ENCODE measurements at places on chromosomes 11 and 22.

DNA sequence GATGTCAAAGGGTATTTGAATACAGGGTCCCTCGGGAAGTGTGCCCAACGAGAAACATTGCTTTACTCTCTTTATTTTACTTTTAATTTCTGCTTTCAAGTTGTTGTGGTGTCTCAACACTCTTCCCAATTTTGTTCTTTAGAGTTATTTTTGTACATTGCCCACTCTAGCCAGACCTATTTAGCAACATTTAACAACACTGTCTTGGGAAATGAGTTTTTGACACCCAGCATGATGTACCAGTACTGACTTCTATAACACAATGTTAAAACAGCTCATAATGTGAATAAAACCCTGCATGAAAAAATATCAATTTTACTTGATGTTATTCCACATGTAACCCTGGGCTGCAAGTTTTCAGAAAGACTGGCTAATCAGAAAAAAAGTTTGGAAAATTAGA lies 350.2 kb upstream of the PITPNB start:
- DNase-seq, result peak; percentile 42

DNA sequence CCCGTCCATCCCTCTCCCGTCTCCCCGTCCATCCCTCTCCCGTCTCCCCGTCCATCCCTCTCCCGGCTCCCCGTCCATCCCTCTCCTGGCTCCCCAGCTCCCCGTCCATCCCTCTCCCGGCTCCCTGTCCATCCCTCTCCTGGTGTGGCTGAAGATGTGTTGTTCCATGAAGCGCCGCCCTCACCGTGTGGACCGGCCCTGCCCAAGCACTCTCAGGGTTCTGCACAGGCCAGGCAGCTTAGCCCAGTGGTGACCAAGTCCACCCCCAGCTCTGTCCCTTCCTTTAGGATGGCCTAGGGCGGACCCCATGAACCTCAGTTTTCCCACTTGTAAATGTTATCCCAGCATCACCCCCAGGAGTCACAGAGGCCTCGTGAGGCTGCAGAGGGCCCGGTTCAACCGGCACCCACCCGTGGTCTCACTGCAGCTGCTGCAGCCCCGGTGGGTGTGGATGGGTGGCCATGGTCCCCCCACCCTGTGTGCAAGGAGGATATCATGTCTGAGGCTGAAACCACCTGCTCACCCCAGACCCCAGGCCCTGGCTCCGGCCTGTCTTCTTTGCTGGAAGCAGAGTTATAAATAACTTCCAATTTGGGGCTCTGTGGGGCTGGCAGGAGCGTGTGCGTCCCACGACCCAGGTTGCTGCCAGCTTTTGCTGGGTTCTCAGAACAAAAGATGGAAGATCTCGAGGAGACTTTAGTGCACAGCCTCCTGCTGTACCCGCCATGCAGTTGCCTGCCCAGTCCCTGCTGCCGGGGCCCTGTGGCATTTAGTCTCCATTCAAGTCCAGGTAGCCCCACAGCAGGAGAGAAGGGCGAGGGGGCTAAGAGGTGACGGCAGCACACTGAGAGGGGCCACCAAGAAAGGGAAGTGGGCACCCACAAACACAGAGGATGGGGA lies 1147.8 kb downstream of the BRD1 start:
- DNase-seq, result no peak

GRCh38 chr11:60891103-60891741 lies 15.2 kb downstream of the PRPF19 start:
- no peak for DNase-seq

DNA sequence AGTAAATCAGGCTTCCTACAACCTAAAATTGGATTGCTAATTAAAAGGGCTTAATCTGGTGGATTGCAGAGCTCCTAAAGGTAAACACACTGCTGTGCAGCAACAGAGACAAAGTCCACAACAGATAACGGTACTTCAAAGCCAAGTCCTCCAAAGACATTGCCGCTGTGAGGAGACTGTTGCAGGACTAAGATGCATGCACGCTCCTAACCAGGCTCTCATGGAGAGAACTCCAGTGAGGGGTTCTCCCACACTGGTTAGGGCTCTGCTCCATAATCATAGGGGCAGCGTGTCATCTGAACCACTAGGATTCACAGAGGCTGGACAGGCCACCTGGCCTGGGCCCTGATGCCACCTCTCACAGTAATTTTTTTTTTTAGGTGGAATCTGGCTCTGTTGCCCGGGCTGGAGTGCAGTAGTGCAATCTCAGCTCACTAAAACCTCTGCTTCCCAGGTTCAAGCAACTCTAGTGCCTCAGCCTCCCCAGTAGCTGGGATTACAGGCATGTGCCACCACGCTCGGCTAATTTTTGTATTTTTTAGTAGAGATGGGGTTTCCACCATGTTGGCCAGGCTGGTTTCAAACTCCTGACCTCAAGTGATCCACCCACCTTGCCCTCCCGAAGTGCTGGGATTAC lies 56.9 kb upstream of the ARFGAP3 start:
- DNase-seq, result no peak

DNA sequence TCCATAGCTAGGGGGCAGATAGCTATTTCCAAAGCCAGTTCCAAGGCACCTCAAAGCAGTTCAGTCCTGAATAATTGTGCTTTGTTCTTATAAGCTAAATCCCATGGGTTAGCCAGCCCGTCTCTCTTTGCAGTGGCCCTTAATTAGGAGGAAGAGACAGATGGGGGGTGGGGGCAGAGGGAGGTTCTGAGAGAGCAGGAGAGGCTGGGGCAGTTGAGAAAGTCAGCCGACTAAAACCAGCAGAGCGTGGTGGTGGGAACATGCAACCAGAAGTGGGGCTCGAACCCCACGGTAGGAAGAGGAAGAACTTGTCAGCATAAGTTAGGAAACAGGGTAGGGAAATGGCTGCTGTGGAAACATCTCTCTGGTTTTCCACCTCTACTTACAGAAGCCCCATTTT lies 10.9 kb upstream of the SCN4B start:
- no peak for DNase-seq

- DNase-seq, result no peak
Measured at GRCh38 chr11:86155200-86155844, 86.4 kb upstream of the PICALM start.

DNA sequence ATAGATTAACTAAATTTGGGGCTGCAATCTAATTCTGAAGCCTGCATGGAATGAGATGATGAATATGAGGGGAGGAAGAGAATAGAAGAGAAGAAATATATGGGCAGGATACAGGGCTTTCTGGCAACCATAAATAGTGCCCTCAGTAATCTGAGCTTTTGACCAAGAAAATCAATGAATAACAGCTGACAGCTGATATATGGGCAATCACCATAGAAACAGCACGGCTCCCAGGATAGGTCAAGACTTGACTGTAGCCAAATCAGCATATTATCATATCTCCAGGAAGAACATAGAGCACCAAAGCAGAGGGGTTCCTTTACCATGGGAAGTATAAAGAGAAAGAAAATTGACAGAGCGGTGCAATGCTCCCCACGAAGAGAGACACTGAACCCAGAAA lies 643.8 kb upstream of the TENM4 start:
- DNase-seq, result no peak

- no peak for DNase-seq
Measured at GRCh38 chr22:42692239-42693054, 28.2 kb downstream of the A4GALT start.

- DNase-seq, result no peak
Measured at GRCh38 chr11:116207019-116207418, 565.8 kb downstream of the BUD13 start.

DNA sequence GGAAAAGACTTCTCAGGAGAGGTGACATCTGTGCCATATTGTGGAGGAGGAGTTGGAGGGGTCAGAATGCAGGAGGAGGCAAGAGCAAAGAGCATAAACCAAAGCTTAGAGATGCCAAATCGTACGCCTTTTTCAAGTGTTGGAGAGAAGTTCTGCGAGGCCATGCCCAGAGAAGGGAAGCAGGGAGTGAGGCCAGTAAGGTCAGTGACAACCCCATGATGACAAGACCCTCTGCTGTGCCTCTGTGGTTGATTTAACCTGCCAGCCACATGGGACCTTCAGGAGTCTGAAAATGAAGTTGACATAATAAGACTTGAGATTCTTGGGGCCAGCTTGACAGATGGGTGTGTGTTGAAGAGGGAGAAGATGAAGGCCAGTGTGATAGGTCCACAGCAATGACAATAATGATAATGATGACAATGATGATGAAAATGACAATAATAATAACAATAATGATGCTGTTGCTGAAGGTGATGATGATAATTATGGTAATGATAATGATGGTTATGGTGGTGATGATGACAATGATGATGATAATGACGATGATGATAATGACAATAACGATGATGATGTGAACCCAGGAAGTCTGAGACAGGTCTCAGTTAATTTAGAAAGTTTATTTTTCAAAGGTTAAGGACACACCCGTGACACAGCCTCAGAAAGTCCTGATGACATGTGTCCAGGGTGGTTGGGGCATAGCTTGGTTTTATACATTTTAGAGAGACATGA lies 152.6 kb upstream of the B3GAT1 start:
- no peak for DNase-seq

- no peak for DNase-seq
Measured at GRCh38 chr11:128964463-128964930, 21.8 kb upstream of the TP53AIP1 start.

- no peak for DNase-seq
Measured at GRCh38 chr11:19867064-19867463, 154.4 kb downstream of the NAV2 start.

GRCh38 chr22:32746732-32747131 lies 54.8 kb upstream of the TIMP3 start:
- DNase-seq, result no peak

DNA sequence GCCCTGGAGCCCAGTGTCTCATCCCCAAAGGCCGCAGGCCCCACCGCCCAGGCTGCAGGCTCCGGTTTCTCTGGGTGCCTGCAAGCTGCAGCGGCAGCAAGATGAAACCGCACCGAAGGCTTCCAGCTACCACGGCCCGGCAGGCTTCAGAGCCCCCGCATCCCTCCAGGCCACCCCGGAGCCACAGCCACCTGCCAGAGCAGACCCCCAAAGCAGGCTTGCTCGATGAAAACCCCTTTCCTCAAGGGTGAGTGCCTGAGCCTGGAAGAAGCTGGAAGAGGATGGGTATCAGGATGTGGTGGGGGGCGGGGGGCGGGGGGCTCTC lies 24.5 kb upstream of the GNB1L start:
- no peak for DNase-seq

GRCh38 chr11:15073361-15074205 lies at the start of gene CALCB:
CALCB (plus strand) TSS chr11:15073593; CDS start chr11:15074719, 1,126 bp downstream.
- no peak for DNase-seq

DNA sequence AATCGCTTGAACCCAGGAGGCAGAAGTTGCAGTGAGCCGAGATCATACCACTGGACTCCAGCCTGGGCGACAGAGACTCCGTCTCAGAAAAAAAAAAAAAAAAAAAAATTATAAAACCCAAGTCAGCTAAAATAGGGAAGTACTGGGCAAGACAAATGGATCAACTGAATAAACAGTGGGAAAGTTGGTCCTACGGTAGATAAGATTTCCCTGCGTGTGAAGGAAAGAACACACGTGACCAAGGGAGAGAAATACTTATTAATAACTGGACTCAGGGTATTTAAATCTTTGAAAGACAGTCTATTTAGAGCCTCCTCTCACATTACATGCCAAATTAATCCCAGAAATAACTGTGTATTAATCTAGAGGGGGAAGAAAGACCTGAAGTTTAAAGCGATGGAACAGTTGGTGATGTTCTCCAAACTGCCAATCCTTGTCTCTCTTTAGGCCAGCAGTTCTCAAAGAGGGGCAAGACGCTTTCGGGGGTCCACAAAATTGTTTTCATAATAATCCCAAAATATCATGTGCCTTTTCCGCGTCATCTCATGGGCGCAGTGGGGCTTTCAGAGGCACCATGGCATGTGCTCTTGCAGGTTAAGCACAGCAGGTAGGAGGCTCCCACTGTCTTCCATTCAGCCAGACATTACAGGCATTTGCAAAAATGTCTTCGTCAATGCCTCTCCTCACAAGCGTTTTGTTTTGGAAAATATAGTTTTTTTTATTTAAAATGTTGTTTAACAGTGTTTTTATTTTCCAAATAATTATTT lies 6.6 kb downstream of the RTL6 start:
- peak; percentile 6 for DNase-seq

- peak; percentile 95 for DNase-seq
Measured at GRCh38 chr22:41966607-41967240, 2.5 kb upstream of the SEPTIN3 start.

- DNase-seq, result peak; percentile 17
Measured at GRCh38 chr11:112620621-112621394, 340.4 kb upstream of the NCAM1 start.

DNA sequence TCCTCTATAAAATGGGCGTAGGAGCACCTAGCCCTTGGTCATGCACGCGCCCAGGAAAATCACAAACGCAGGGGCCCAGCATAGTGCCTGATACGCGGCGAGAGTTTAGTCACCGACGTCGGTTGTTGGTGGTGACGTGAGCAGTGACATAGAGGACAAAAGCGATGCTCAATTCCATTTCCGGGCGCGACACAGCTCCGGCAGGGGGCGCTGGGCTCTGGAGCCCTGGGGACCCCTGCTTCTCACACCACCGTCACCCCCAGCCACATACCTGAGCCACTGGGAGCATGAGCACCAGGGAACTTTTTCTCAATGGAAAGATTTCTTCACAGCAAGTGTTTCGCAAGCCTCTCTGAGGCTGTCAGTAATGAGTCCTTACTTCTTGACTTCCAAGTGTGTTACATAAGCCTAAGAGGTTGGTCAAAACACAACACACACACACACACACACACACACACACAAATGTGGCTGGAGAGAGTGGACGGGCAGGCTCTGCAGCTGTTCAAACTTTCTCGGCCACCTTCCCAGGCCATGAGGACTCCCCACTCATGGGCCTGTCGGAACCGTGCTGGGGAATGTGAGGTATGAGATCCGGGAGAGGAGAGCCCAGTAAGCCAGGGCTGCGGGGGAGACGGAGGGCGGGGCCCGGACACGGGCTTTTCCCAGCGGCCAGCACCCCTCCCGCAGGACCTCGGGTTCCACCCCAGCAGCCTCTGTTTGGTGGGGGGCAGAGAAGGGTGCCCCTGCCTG lies 36.9 kb upstream of the LINC01488 start:
- peak; percentile 93 for DNase-seq

DNA sequence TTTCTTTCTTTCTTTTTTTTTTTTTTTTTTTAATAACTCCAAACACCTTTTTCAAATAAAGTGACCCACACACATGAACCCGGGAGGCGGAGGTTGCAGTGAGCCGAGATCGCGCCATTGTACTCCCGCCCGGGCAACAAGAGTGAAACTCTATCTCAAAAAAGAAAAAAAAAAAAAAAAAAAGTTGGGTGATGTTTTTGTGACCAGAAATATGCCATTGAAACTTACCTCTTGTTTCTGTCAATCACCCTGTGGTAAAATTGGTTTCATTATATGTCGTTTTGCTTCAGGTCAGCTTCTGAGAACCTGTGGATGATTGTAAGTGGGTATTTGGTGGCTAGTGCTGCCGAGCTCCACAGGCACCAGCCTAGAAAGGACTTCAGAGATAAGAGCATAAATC lies 238.8 kb downstream of the TBC1D22A start:
- no peak for DNase-seq

All from MV-4-11 (cell line).